Stimulated activated CD8-positive, alpha-beta memory T cell treated with anti-CD3 and anti-CD28 coated beads, Interleukin-7, amount 100 ng/mL, for 1 hour (primary cell): ENCODE measurements at places on chromosomes 4 and X.

- DNase-seq = no peak
These were observed 31.2 kb downstream of the LRIT3 start for GRCh38 chr4:109879081-109879480.

DNA sequence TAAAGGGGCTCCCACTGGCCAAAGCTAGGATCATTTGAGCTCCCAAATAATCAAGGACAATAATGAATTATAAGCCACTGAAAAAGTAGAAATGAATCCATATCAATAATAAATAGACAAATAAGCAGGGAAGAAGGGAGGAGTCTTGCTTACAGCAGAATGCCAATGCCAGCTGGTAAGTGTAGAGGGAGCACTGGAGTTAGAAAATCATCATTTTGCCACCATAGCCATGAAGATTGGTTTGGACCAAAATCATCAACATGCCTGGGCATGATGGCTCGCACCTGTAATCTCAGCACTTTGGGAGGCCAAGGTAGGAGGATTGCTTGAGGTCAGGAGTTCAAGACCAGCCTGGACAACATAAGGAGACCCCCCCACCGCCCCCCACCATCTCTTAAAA is 20.4 kb upstream of the SH3KBP1 start:
- no peak for DNase-seq

- DNase-seq = no peak
These were observed 24.7 kb downstream of the KCNE5 start for GRCh38 chrX:109600237-109600651.

DNA sequence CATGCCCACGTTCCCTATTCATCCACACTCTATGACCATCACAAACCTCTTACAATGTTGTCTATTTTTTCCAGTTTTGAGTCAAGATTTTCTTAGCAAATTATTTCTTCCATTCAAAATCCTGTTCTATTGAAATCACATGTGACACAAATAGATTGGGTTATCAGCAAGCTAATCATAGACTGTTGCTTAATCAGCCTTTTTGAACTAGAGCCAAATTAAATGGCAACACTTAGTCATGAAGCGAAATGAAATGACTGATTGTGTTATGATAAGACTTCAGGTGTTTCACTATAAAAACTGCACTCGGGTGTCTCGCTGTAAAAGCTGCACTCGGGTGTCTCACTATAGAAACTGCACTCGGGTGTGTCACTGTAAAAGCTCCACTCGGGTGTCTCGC is 890.0 kb upstream of the FRG1 start:
- no peak for DNase-seq

GRCh38 chr4:181138116-181138515 is 1105.1 kb upstream of the TENM3 start:
- DNase-seq = no peak

- no peak for DNase-seq
These were observed 309.9 kb downstream of the SPOCK3 start for GRCh38 chr4:166924424-166924823.

- DNase-seq = no peak
These were observed 91.9 kb downstream of the DNAAF6 start for GRCh38 chrX:107298276-107298675.

DNA sequence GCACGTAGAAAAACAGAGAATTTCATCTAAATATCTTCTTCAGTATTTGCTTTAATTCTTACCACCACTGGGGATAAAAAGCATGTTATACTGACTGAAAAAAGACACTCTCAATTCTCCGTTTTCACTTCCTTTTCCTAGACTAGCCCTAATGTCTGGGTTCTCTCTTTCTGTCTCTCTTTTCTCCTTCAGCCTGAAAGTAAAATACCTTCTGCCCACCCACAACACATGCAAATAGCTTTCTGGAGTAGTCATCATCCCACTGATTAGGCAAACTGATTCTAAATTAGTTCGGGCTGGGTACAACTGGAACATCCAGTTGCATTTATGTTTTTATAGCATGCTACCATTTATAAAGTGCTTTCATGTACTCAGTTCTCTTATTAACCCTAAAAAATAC is 142.4 kb upstream of the ANKRD50 start:
- no peak for DNase-seq

DNA sequence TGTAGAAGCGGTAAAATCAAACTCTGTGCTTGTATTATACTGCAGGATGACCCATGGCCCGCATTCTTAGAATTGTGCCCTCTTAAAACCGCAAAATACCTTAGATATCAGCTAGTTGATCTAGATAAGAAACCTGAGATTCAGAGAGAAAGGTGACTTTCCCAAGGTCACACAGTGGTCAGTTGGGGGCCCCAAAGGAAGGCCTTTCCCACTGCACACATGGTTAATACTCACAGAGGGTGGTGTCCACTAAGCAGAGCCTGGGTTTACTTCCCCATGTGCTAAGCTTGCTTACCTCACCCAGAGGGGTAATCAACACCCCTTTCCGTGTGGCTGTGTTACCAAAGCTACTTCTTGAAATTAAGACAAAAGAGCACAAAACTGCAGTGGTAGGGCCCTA is 66.3 kb downstream of the RBM47 start:
- DNase-seq = no peak

DNA sequence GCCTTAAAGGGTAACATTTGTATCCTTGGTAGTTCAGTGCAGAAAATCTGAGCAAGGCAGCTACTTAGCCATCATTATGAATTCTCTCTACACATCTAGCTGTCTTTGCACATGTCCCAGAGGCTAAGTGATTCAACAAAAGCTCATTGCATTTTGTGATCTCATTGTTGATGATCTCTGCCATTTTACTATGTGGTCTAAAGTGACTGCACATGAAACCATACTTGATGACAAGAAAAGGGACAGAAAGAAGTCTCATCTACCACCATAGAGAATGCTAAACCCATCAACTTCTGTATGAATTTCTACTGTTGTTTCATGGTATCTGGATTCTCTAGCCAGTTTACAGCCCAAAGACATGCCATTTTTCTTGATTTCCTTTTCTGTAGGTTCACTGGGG is 5.9 kb upstream of the PGK1 start:
- DNase-seq = no peak

GRCh38 chr4:54254915-54255246 is 25.8 kb downstream of the PDGFRA start:
- no peak for DNase-seq

GRCh38 chr4:42397635-42398170 is 415 bp downstream of the SHISA3 start:
- no peak for DNase-seq

DNA sequence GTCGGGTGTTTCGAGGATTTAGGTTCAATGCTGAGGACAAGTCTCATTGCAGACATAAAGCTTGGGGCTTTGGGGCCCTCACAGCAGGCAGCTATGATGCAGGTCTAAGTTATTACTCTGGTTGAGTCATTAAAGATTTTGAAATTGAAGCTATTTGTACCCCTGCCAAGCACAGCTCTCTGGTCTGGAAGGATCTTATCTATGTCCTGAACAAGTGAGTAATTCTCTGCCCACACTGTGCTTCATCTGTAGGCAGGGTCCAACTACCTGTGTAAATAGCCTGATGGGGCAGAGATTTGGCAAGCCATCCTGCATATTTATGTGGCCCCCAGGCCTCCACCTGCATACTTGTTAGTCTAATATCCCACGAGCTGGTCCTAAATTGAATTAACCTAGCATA is 41.4 kb upstream of the MAGEA4 start:
- DNase-seq = no peak

DNA sequence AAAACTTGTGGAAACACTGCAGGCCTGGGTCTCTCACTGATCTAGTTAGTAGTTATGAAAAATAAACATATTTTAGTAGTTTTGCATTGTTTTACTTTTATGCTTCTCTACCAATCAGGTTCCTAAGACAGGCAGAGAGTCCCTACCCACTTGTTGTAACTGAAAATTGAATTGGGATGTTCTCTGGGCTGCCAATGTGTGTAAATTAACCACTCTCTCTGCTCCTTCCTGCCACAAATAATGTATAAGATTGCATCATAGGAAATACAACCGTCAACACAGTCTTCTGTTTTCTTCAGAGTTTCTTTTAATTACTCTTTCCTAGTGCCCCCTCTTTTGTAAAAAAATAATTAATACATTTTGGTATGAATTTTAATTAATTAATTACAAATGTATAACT is 677.3 kb downstream of the FSTL5 start:
- DNase-seq = no peak

GRCh38 chr4:83151651-83152050 is 37.1 kb upstream of the PLAC8 start:
- DNase-seq = no peak

DNA sequence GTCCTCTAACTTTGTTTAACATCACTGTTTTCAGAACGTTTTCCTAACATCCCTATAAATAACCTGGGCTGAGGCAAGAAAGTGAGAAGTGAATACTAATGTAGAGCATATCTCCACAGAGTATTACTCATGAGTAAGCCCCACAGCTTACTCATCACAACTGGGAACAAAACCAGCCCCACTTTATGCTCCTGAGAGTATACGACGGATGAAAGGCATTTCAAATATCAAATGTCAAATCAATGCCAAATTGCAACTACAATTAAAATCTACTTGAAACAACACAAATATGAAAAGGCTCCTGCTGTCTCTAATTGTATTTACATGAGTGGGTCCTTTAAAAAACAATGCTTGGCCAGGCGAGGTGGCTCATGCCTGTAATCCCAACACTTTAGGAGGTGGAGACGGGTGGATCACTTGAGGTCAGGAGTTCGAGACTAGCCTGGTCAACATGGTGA is 41.2 kb downstream of the SH3RF1 start:
- DNase-seq = no peak

- DNase-seq = no peak
These were observed 399.9 kb downstream of the GPM6A start for GRCh38 chr4:175412161-175412560.

DNA sequence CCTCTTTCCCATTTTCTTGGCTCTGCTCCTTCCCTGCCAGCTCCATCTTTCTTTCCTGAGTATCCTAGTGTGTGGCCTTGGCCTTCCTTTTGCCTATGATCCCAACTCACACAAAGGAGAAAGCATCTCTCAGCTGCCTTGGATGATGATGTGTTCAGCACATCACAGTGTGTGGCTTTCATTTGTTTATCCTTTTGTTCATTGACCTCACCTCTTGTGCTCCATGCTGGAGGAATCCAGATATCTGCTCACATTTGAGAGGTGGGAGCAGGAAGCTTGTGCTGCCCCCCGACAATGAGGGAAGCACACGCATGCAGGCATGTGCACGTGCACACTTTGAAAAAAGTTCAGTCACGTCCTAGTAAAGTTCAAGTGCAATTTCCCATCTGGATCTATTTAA is 131.0 kb downstream of the SMIM20 start:
- no peak for DNase-seq

- DNase-seq = peak; percentile 40
These were observed 2.0 kb downstream of the TMEM255A start for GRCh38 chrX:120308959-120309872.

DNA sequence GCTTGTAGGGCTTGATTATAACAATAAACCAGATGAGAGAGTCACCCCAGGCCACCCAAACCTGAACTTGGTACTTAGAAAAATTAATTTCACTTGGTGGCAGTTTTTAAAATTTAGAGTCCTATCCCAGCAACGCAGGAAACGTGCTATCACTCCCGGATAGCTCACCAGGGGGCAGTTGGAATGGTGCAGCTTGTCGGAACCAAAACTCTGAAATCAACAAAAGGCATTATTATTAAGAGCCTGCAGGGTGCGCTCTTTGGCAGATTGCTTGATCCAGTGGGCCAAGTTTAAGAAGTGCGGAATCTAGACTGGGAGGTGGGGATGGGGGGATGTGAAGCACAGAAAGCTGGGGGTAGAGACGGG is 2.4 kb downstream of the FRAS1 start:
- no peak for DNase-seq

- DNase-seq = no peak
These were observed 7.6 kb upstream of the VEGFD start for GRCh38 chrX:15391850-15392249.

DNA sequence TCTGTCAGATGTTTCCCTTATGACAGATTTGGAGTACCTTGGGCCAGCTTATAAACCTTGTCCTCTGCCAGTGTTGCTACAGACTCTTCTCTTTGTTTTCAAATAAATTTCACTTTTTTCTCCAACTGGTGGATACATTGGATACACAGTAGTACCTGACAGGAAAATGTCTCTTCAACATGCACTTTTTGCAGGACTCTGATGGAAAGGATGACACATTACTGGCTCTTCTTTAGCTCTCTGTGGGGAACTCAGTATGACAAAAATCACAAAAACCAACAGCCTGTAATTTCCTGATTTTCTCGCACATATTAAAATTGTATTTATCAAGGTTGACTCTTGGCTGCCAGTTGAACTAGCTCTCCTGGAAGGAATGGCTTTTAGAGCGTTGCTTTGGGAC is 61.3 kb upstream of the GIMD1 start:
- no peak for DNase-seq

GRCh38 chr4:108991551-108992328 is 228.9 kb upstream of the ETNPPL start:
- DNase-seq = no peak

DNA sequence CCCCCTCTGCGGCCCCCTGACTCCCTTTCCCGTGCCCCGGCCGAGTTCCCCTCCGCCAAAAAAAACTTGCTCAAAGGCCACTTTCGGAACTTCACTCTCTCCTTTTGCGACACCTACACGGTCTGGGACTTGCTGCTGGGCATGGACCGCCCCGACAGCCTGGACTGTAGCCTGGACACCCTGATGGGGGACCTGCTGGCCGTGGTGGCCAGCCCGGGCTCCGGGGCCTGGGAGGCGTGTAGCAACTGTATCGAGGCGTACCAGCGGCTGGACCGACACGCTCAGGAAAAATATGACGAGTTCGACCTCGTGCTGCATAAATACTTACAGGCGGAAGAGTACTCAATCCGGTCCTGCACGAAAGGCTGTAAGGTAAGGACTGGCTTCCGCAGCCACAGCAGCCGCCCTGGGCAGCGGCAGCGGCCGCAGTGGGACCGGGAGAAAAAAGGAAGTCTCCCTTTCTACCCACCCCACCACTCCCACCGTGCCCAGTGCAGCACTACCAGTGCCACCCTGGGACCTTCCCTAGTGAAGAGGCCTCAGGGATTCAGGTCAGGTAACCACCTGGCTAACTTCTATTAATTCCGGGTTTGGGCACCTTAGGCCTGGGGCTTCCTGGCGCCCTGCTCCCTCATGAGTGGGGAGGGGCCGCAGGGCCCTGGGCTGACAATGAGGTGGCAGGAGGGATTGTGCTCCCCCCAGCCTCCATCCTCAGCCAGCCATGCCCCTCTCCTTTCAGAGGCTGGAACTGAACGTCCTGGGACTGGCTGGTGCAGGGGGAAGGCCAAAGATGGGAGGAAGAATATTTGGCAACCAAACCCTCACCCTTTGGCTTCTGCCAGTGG is 1.9 kb downstream of the NALF2 start:
- DNase-seq = no peak

GRCh38 chr4:106210021-106210420 is 106.0 kb downstream of the TBCK start:
- no peak for DNase-seq

DNA sequence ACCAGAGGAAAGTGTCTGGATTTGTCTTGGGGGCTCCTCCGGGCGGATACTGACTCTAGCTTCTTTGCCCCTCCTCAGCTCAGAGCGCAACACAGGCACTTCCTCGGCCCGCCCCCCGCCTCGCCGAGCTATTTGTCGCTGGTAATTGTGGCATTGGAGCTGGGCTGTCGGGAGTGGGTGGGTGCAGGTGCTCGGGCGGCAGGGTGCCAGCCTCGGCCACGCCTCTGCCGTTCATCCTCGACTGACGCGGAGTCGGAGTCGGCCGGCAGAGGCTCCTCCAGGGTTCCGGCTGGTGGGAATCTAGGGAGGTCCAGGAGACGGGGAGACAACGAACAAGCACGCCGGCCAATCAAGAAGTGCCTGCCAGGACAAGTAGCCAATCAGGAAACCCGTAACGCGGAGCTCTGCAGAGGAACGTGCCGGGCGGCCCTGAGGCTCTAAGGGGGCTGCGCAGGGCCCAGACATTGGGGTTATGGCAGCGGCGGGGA is 3.9 kb upstream of the SYN1 start:
- DNase-seq = no peak
